NCI-H187 (cell line): ENCODE measurements at places on chromosomes 7 and 10.

DNA sequence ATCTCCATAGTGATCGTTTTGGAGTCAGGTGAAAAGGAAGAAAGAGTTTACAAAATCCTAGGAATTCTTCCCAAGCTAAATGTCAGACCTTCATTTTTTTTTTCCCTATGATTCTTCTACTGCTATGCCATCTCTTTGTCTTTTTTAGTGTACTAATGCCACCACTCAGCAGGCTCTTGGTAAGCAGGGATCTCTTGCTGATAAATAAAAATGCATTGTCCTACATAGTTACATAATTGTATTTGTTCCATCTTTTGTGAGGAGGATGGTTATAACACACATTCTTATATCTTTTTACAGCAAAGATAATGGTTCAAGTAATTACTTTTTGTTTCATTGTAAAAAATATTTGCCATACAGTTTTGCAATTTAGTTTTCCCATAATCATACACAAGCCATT lies 36.8 kb upstream of the AFAP1L2 start:
- DNase-seq, result no peak

DNA sequence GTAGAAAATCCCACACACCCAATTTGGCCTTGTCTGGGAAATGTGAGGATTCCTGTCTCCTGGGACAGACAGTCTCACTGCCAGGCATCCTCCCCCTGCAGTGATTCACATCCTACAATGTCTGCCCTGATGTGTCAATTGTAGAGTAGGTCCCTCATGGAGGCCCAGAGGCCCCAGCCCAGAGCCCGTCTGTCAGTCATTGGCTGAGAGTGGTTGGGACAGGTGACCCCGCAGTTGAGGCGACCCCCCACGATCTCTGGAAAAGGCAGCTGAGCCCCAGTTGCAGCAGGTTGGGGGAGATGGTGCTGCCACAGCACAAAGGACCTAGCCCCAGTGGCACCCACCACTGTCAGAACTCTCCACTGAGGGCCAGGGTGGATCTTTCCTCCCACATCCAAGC lies 84.3 kb upstream of the INSIG1 start:
- no peak for DNase-seq

- DNase-seq, result no peak
These were observed 199.4 kb upstream of the TCF7L2 start for GRCh38 chr10:112750427-112751167.

DNA sequence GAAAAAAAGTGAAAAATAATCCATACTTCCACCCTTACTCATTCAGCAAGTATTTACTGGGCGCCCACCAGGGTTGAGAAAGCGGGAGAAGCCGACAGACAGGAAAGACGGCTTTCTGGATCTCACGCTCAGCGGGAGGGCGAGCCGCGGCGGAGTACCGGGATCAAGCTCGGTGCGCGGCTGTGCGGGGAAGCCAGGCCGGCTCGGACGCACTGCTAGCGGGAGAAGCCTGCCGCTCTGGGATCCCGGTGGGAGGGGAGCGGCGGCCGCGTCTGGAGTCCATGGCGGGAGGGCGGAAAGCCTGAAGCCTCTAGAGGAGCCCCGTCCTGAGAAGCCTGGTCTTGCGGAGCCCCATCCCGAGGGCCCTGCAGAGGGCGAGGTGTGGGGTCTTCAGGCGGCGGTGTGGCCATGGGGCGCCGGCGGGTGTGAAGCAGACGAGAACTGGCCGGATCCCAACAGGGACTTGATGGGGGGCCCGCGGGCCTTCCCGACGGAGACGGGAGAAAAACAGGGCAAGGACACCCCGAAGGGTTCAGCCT lies 82.9 kb downstream of the VIPR2 start:
- no peak for DNase-seq

- no peak for DNase-seq
These were observed 5.2 kb upstream of the EN2 start for GRCh38 chr7:155452505-155453295.

DNA sequence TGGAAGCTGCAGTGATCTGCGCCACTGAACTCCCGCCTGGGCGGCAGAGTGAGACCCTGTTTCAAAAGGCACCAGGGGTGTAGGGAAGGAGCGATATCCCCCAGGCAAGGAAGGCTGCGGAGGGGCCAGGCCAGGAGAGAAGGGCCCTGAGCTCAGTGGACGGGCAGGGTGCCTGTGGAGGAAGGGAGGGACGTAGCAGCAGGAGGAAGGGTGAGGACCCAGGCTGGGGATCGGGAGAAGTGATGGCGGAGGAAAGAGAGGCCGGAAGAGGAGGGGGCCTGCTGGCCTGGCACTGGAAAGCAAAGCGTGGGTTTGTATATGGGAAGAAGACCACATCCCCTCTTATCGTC lies 45.6 kb downstream of the ALOX5 start:
- DNase-seq, result no peak

DNA sequence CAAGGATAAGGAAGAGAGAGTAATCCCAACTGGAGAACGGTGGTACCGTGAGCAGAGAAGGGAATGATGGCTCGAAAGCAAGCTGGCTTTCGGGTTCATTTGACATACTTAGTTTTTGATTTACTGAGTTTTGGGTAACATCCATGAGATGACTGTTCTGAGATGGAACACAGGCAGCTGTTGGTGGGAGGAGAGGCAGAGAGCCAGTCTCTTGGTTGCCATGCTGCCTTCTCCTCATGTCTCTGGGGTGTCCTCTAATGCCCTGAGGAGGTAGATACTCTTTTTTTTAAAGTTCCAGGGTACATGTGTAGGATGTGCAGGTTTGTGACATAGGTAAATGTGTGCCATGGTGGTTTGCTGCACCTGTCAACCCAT lies 76.4 kb upstream of the NRP1 start:
- DNase-seq, result no peak

DNA sequence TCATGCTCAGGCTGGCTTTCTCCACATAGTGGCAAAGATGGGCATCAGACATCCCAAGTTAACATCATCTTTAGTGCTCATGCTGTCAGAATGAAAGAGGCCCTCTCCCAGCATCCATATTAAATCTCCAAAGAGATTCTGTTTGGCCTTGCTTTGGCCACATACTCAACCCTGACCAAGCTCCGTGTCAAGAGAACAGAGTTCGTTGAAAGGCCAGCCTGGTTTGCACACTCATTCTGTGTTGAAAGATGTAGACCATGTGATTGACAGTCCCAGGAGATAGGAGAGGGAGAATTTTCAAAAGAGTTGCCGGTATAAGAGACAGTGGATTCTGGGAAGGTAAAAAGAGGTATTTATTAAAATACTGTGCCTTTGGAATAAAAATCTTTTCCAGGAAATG lies 19.7 kb downstream of the MET start:
- DNase-seq, result no peak

DNA sequence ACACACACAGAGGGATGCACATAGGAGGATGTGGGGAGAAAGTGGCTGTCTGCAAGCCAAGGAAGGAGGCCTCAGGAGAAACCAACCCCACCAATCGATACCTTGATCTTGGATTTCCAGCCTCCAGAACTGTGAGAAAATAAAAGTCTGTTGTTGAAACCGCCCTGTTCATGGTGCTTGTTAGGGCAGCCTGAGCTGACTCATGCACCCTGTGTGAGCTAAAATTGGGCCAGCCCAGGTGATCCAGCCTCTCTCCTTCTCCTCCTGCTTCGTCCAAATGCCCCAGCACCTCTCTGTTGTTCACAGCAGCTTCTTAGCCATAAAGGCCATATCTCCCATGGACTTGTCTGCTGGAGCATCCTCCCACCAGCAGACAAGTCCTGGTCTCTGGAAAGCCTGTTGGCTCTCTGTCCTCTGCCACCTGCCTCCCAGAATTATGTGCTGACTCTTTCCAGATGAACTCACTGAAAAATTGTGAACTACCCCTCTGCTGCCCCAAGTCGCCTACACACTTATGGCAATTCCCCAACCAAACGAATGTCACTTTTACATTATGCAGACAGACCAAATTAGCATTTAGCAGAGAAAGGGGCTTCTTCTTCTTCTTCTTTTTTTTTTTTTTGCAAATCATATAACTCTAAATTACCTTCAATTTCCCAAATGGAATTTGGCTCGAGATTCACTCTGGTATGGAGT lies 30.2 kb upstream of the CARD11 start:
- no peak for DNase-seq

GRCh38 chr7:20831451-20831850 lies 44.8 kb upstream of the SP8 start:
- no peak for DNase-seq

- DNase-seq, result no peak
These were observed 71.8 kb downstream of the SEMA3C start for GRCh38 chr7:80847027-80847426.

DNA sequence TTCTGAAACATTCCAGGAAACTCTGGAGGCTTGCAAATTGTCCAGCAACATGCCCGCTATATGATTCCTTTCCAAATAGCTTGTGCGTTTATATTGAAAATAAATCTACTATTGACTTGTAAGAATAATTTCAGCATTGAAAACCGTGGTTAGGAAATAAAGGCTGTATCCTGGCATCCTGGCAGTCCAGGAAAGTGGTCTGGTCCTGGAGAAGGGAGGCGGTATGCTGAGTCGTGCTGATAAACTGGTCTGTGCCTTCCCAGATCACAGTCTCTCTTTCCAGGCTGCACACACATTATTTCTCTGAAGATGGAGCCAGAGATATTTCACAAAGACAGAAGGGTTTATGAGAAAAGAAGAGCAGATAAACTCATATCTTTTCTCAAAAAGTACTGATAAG lies 350.1 kb upstream of the COBL start:
- no peak for DNase-seq

GRCh38 chr10:131024259-131025131 lies 287.0 kb downstream of the TCERG1L start:
- no peak for DNase-seq

DNA sequence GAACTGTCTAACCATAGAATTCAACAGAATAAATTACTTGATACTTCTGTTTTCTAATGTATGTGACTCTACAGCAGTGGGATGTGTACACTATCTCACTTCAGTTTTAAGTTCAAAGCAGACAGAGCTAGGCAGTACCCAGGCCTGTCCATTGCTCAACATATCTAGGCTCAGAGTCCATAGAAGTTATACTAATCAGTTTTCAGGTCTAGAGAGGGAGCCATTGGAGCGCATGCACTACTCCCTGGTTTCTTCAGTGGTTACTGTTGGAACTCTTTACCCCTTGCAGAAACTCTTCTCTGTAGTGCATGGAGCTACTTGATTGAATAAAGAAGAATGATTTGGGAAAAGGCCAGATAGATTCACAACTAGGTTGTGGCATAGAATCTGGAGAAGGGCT lies 4.4 kb downstream of the CD36 start:
- DNase-seq, result no peak

DNA sequence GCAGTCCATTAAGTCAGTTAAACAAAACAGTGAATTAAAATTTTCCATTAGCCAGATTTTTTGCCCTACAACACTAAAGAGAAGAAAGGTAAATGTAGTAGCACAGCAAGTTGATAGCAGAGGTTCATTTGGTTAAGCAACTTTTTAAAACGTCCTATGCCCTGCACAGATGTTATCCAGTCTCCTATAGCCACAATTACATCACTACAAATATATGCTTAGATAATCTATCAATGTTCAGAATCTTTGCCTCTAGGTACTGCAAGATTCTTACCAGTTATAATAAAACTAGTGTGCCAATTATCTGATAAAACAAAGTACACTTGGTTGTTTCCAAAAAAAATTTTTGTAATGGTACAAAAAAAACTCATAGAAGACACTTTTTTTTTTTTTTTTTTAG lies 175.5 kb upstream of the MYO3A start:
- no peak for DNase-seq

GRCh38 chr7:18901351-18901750 lies 216.1 kb downstream of the TWIST1 start:
- no peak for DNase-seq

DNA sequence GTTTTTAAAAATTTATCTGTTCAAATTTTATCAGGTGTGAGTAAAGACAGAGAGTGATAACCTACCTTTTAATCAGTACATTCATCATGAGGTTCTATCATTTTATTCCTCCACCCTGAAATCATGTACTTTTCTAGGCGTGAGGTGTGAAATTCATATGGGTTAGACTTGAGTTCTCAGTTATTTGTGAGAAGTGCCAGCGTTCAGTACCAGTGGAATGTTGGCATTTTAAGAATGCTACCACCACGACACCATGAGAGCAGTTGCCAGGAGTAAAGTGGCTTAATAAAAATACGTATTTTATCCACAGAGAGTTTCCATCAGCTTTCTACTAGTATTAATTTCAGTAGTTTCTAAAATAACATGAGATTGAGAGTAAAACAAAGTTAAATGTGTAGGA lies 104.1 kb upstream of the FERD3L start:
- no peak for DNase-seq

DNA sequence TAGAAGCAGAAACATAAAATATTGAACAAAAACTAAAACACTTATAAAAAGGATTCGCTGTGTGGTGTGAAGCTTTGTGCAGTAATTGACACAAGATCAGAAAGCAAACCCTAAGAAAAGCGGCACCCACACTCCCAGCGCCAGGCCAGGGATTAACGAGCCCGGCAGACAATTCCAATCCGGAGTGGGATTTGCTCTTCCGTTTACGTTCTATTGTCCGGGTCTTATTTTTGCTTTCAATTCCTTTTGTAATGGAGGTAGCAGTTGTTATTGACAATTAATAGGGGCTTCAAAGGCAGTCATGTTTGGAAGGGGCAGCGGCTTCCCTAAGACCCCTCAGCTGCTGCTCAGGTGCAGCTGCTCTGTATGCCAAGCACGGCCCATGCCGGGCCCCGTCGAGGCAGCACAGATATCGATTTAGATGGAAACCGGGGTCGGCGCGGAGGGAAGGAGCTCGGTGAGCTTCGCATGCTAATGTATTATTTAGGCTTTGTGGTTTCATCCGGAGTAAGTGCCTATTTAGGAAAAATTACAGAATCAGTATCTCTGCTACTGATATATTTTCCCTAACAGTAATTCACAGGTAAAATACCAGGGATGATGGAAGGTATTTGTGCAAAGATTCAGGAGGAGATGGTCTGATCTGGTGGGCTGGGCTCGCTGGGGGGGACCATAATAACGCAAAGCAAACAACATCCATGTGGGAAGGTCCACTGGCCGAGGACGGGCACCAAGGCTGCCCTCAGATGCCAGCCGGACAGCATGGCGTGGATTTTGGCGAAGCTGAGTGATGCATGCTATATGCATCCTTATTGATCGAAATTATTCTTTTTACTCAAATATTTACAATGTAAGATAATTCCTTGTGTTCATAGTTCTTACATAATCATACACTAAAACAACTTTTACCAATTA lies 561.7 kb downstream of the PTPRN2 start:
- no peak for DNase-seq

GRCh38 chr10:109744020-109744419 lies 179.3 kb downstream of the XPNPEP1 start:
- no peak for DNase-seq

DNA sequence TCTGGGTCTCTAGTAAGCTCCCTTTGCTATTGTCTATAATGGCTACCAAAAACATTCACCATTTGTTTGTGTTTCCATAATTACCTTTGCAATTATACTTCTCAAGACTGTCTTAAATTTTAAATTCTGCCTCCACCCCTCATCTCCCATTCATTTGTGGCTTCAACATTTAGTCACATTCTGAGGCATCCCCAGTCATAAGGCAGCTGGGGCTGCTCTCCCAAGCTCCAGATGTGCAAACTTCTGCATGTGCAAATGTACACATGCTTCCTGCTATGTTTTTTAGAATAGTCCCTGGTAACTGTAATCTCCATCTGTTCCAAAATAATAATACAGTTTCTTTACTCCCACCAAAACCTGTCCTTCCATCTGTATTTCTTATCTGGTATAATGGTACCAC lies 97.3 kb downstream of the CDK6 start:
- no peak for DNase-seq
